ENCODE measurements at places on chromosomes 6 and 20.

DNA sequence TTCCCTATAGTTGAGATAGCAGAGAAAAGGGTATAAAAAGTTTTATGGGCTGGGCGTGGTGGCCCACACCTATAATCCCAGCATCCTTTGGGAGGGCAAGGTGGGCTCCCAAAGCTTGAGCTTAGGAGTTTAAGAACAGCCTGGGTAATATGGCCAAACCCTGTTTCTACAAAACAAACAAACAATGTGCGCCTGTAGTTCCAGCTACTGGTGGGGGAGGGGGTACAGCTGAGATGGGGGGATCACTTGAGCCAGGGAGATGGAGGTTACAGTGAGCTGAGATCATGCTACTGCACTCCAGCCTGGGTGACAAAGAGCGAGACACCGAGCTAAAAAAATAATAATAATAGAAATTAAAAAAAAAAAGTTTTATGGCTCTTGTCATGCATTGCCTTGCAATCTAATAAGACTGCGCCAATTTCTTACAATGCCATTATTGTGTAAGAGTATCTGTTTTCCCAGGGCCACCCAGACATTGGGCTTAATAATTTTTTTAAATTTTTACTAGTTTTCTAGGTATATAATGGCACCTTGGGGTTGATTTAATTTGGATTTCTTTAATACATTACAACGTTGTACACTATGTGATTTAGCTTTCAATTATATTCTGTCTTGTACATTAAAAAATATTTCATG is 3.9 kb downstream of the ACSS2 start:
- DNase-seq = no peak

DNA sequence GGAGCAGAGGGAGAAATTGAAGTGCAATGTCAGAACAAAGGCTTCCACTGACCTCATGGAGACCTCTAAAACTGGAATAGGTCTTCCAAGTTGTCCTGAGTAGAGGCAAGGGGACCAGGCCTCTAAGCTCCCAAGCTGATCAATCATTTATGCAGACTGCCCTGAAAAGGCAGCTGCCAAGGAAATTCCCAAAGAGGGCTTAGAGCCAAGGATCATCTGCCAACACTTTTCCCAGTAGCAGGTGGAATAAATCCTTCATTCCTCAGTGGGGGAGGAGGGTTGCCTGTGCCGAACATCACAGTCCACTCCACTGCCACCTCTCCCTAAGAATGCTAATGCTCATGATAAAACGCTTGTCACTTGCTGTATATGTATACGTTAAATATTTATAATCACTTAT is 29.3 kb upstream of the RALY start:
- DNase-seq = no peak

- DNase-seq = no peak
Observed at GRCh38 chr6:141097471-141097870, 1035.3 kb upstream of the GJE1 start.

DNA sequence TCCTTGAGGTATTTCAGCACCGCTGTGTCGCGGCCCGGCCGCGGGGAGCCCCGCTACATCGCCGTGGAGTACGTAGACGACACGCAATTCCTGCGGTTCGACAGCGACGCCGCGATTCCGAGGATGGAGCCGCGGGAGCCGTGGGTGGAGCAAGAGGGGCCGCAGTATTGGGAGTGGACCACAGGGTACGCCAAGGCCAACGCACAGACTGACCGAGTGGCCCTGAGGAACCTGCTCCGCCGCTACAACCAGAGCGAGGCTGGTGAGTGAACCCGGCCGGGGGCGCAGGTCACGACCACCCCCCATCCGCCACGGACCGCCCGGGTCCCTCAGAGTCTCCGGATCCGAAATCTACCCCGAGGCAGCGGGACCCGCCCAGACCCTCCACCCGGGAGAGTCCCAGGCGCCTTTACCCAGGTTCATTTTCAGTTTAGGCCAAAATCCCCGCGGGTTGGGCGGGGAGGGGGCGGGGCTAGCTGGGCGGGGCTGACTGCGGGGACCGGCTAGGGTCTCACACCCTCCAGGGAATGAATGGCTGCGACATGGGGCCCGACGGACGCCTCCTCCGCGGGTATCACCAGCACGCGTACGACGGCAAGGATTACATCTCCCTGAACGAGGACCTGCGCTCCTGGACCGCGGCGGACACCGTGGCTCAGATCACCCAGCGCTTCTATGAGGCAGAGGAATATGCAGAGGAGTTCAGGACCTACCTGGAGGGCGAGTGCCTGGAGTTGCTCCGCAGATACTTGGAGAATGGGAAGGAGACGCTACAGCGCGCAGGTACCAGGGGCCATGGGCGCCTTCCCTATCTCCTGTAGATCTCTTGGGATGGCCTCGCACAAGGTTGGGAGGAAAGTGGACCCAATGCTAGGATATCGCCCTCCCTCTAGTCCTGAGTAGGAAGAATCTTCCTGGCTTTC is 693 bp downstream of the HLA-F start:
- DNase-seq = no peak

- DNase-seq = no peak
Observed at GRCh38 chr6:42263165-42263728, 45.6 kb upstream of the MRPS10 start.

- no peak for DNase-seq
Observed at GRCh38 chr6:8657522-8657921, 222.2 kb upstream of the SLC35B3 start.
